CD4-positive, alpha-beta T cell treated with Interleukin-17A for 1 hour (primary cell): ENCODE measurements at places on chromosomes 6 and 20.

DNA sequence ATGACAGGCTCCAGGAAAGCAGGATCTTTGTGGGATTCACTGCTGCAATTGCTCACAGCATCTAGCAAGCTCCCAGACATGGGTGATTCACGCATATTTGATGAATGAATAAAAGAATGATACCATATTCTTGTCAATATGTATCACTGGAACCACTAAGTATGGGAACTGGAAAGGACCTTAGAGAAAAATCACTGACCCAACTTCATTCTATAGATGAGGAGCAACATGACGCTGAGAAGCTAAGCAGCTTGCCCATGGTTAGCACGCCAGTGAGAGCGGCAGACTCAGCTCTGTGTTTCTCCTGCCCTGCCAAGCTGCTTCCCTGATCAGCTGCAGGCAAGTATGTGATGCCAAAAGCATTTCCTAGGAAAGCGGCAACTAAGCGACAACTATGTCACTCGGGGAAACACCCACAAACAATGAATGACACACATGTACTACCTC, 66.8 kb downstream of the PPP1R3G start:
- DNase-seq: no peak

GRCh38 chr6:13406781-13407180, 78.4 kb upstream of the TBC1D7 start:
- no peak for DNase-seq

GRCh38 chr6:43450699-43451131, 4.6 kb downstream of the DLK2 start:
- no peak for DNase-seq

DNA sequence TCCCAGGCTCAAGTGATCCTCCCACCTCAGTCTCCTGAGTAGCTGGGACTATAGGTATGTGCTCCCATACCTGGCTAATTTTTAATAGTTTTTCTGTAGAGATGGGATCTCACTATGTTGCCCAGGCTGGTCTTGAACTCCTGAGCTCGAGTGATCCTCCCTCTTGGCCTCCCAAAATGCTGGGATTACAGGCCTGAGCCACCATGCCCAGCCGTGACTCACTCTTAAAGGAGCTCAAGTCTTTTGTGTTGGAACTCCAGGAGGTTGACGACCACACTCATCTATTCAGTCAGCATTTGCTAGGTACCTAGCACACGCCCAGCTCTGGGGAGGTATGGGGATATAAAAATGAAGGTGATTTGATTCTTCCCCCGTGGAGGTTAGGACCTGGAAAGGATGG, 62.8 kb downstream of the UTRN start:
- no peak for DNase-seq

DNA sequence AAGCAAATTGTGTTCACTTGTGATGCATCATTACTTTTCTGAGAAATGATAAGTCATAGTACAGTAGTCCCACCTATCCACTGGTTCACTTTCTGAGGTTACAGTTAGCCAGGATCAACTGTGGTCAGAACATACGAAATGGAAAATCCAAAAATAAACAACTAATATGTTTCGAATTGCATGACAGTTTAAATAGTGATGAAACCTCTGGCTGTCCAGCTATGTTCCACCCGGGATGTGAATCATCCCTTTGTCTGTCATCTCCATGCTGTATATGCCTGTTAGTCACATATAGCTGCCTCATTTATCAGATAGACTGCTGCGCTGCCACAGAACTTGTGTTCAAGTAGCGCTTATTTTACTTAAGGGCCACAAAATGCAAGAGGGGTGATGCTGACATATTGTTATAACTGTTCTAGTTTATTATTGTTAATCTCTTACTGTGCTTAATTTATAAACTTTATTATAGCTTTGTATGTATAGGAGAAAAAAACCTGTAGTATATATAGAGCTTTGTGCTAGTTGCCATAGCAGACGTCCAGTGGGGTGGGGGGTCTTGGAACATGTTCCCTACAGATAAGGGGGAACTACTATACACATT, 29.2 kb downstream of the AFDN start:
- DNase-seq: no peak

DNA sequence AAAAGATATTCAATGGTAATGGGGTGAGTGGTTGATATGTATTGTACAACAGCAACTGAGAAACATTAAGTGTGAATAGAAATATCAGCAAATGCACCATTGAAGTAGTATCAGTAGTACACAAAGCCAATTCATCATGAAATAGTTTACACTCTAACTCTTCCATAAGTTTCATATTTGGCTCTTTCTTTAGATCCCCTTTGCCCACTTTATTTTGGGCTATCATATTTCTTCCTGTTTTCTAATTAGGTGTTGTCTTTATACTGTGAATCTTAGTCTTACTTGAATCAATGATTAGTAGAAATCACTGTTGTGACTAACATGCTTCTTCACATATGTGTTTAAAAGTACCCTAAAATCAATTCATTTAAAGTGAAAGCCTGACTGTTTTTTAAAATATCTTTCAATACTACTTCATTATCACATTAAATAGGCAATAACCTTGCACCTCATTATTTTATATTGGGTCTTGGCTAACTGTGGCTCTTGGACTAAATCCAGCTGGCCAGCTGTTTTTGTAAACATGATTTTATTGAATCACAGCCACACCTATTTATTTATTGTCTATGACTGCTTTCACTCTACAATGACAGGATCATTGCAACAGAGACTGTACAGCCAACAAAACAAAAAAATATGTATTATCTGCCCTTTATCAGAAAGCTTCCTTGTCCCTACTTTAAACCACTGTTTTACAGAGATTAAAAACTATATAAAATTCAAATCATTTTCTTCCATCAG, 38.9 kb downstream of the EYS start:
- DNase-seq: no peak

DNA sequence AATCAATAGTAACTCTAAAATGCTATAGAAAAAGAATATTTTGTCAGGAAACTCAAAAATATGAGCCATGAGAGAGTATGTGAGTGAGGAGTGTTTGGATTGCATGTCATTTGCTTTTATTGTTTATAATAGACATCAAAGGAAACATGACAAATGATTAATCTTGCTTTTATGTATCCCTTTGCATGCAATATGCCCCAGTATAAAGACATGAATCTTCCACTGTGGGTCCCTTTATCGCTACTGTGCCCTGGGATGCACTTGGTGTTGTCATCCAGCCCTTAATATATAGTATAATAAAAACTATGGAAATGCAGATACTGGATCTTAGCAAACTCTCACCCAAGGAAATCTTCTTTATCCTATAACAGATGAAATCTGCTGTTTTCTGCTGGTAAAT, 77.3 kb downstream of the LAMA4 start:
- no peak for DNase-seq

DNA sequence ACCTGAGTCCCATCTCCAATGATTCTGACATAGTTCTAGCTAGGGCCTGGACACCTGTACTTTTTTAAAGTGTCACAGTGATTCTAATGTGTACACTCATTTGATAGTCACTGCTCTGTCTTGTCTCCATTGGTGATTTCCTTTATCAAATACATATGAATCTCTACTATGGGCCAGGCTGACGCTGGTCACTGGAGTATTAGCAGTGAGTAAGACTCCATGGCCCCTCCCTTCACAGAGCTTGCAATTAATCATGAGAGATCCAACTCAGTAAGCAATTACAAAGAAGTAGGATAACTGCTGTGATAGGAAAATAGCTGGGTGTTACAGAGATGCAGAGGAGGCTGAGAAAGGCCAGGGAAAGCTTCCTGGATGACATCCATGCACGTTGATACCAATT, 19.3 kb upstream of the SASH1 start:
- no peak for DNase-seq

GRCh38 chr6:34000281-34000680, 145.6 kb downstream of the GRM4 start:
- no peak for DNase-seq

DNA sequence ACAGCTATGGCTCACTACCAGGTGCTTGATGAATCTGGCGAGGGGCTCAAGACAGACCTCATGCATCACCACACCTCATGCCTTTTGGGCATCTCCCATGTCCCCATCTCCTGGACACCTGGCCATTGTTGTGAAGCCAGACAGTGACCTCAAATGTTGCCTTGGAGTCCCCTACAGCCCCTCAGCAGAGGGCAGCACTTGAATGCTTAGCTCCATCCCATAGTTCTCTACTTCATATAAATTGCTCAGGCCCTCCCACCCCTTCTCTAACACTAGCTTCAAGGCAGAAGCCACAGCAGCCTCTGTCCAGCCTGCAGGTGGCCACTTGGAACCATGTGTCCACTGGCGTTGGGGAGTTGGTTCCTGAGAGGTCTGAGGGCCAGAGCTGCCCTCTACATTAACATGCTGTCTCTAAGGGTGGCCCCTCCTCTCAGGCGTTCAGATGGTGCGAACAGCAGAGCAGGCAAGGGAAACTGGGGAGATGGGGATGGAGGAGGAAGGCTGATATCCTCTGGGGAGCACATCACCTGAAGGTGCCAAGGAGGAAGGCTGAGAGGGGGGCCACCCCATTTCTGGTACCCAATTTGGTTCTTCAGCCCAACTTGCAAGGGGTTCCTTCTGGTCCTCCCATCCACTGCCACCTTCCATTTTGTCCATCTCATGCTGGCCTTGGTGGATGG, 31.3 kb downstream of the MOCS1 start:
- no peak for DNase-seq

DNA sequence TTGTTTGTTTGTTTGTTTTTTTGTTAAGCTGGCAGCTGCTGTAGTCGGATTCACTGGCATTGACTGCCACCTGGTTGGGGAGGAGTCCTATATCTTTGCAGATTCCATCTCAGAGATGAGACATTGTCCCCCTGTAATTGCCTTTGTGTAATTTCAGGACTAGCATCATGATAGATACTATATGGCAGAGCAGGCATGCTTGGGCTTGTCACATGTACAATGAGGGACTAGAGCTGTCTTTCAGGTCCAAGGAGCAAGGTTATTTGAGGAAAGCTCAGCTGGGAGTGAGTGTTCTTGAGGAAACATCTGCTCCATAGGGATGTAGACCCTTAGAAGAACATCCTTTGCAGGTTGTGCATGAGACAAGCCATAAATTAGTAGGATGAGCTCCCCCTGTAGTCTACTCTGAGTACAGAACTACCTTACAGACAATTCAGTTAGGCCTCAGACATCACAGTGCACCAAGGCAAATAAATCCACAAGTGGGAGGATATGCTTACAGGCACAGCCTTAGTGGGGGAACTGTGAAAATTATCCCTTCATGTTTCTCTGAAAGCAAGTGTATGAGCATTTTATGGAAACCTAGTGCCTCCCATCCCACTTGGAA, 62.1 kb downstream of the BMP2 start:
- DNase-seq: no peak

- no peak for DNase-seq
These were observed 261.3 kb downstream of the CDH4 start for GRCh38 chr20:61513124-61514017.

- DNase-seq: no peak
These were observed 171.5 kb downstream of the CDKAL1 start for GRCh38 chr6:20705741-20706140.
